ENCODE measurements at places on chromosomes 5 and 9.

DNA sequence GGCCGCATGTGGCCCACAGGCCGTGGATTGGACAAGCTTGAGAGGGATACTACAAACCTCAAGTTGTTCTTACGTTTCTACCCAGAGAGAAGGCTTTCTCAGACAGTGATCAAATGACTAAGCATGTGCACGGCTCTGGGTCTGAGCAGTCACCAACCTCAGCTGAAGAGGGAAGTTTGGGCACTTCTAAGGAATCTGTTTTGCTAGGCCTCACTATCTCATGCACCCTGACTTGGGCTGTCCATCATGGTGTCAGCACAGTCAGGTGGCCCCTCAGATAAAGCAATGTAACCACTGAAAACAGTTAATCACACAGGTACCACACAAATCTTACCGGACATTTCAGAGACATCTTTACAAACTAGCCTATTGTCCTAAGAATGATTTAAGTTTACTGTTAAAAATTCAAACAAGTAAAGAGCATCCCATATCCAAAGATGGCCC, 24.6 kb downstream of the CSF2 start:
- DNase-seq, result no peak

- DNase-seq, result no peak
These were observed 759.4 kb upstream of the C9orf72 start for GRCh38 chr9:28332648-28333047.

DNA sequence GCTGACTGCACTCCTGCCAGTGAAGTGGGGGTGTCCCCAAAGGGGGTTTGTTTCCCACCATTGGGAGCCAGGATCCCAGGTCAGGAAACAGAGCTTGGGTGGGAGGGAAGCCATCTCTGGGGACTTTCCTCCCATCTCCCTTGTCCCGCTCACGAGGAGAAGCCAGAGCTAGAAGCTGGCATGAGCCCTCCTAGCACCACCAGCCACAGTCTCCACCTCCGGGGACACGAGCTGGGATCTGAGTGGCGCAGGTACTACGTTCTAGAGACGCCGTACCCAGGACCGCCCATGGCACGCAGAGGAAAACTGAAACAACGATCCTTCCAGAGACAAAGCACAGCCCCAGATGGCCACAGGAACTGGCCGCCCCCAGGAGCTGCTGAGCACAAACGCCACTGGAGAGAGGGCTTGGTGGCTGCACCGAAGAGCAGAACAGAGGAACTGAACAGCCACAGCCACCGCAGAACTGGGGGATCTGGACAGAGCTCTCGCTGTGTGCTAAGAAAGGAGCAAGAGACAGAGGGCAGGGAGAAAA, 29.8 kb downstream of the ADAMTS2 start:
- DNase-seq, result no peak

DNA sequence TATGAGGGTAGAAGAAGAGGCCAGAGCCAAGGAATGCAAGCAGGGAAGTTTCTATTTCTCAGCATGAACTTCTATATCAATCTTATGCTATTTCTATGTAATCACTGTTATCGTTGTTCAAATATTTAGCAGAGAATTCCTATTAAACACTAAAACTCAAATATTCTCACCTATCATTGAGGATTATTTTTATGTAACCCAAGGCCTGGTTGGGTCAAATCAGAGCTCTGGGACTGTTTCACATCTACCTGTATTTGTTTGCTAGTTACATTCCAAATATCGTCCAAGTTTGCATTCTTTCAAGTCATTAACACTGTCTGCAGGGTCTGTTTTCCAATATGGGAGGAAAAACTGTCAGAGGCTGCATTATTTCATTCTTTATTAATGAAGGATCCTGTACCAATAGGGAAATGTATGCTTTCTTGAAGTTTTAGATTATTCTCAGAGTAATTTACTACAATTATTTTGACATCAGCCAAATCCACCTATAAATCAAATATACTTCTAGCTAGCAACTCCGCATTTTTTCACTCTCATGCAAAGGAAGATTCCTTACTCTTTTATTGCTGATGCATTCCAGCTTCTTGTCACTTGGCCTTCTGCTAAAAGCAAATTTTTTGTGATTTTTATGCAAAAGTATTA, 52.2 kb downstream of the LURAP1L start:
- DNase-seq, result no peak

GRCh38 chr5:160175438-160176218, 53.7 kb upstream of the FABP6 start:
- no peak for DNase-seq

- no peak for DNase-seq
These were observed 58.2 kb downstream of the CCNH start for GRCh38 chr5:87354496-87354895.

- peak; percentile 62 for DNase-seq
These were observed 16.1 kb downstream of the B4GALT1 start for GRCh38 chr9:33151007-33151557.

DNA sequence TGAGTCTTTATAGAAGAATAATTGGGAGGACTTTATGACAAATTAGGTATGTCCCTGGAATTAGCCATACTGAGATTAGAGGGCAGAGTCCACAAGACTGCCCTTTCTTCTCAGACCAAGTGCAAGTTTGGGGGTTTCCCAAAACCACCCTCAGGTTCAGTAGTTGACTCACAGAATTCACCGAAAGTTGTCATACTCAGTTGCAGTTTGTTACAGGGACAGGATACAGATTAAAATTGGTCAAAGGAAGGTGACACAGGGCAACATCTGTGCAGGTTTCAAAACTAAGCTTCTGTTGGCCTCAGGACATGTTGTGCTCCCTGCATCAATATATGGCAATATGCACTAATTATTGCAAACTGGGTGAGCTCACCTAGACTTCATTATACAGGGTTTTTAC, 3.8 kb downstream of the RANBP17 start:
- no peak for DNase-seq

GRCh38 chr9:70427161-70427945, 12.9 kb upstream of the KLF9 start:
- no peak for DNase-seq

DNA sequence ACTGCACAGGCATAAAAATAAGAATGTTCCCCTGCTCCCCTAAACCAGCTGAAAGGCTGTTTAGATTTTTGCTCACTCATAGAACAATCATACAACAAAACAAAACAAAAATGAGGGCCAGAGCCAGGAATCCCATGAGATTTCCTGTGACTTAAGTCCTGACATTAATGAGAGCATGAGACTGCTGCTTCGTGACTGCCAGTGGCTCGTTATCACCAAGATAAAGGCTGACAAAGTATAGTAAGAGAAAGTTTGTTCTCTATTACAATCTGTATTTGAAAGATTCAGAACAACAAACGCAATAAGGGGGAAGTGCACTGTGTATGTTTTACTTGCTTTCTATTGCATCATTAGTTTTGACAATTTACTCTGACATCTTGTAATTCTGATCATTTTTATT, 837.1 kb upstream of the C9orf72 start:
- no peak for DNase-seq

GRCh38 chr9:24487250-24487861, 58.3 kb downstream of the IZUMO3 start:
- DNase-seq, result no peak

GRCh38 chr5:131760793-131761192, 36.0 kb downstream of the FNIP1 start:
- DNase-seq, result no peak

- DNase-seq, result no peak
These were observed 57.8 kb downstream of the TTC39B start for GRCh38 chr9:15249042-15249818.

GRCh38 chr5:132110930-132111329, 37.3 kb downstream of the CSF2 start:
- DNase-seq, result no peak

GRCh38 chr9:114431003-114431402, 43.2 kb upstream of the AKNA start:
- no peak for DNase-seq

GRCh38 chr5:60177596-60177995, 284.1 kb upstream of the PDE4D start:
- DNase-seq, result no peak

DNA sequence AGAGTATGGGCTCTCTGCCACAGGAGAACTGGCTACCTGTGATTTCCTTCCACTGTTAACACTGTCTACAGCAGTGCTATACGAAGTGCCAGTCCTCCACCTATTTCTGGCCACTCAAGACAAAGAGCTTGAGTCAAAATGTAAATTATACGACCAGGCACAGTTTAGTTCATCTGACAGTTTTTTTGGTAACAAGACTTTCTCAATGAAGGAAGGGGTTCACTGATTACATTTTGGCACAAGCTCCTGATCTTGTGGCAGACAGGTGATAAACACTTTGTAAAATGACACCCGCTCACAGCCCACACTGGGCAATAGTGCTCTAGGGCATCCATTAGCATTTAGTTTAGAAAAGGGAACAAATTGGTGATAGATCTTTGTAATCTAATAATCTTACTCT, 8.6 kb downstream of the RBM22 start:
- no peak for DNase-seq

GRCh38 chr5:61177716-61178115, 15.4 kb upstream of the SMIM15 start:
- no peak for DNase-seq

DNA sequence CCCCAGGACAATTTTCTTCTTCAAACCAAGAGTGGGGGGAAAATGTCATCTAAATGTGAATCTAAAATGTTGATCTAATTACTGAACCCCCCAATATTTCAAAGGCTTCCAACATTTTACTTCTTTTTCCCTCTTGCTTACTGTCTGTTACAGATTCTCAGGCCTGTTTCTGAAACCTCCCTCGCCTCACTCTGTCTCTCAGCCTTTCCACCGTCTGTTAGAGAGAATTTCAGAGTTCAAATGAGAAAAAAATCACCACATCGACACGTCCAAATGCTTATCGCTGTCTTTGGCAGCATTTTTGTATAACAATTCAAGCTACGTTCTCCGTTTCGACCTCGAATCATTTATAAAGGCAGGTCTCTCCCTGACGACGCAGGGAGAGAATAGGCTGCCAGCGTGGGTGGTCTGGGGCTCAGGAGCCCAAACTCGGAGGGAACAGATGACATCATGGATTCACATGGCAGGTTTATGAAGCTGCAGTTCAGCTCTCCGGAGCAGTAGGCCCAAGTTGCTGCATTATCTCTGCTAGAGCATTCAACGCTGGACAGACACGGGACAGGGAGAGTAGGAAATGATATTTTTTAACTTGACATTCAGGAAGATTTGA, 139.8 kb downstream of the GAS1 start:
- DNase-seq, result no peak

GRCh38 chr5:59500014-59500413, 393.5 kb downstream of the PDE4D start:
- no peak for DNase-seq

GRCh38 chr5:128237546-128237945, 154.0 kb downstream of the SLC12A2 start:
- DNase-seq, result no peak

DNA sequence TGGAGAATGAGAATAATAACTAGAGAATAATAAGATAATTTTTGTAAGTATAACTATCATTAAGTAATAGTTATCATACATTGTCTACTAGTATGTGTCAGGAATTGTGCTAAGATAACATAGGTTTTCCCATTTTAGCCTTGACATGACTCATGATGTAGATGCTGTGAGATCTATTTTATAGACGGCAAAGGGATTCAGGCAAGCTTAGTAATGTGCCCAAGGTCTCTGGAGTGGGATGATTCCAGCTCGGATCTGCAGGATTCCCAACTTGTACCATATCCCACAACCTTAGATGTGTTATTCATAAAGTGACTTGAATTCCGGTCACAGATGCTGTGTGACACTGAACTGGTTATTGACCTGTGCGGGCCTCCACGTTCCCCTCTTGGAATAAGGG, 51.5 kb downstream of the IL31RA start:
- no peak for DNase-seq

DNA sequence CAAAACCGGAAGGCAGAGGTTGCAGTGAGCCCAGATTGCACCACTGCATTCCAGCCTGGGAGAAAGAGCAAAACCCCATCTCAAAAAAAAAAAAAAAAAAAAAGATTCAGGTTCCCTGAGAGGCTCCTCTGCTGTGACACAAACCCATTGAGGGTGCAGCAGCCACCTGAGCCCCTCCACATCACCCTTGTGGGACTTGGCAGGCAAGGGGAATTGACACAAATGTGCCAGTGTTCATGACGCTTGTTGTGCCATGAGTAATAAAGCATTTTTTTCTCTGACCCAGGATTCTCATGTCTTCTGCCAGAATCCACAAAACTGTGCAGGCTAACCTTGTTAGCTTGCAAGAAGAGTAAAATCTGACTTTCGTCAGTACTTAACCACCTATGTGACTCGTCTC, 149.6 kb downstream of the TTC39B start:
- no peak for DNase-seq

- no peak for DNase-seq
These were observed 49.0 kb upstream of the UBAC1 start for GRCh38 chr9:136010176-136010575.

DNA sequence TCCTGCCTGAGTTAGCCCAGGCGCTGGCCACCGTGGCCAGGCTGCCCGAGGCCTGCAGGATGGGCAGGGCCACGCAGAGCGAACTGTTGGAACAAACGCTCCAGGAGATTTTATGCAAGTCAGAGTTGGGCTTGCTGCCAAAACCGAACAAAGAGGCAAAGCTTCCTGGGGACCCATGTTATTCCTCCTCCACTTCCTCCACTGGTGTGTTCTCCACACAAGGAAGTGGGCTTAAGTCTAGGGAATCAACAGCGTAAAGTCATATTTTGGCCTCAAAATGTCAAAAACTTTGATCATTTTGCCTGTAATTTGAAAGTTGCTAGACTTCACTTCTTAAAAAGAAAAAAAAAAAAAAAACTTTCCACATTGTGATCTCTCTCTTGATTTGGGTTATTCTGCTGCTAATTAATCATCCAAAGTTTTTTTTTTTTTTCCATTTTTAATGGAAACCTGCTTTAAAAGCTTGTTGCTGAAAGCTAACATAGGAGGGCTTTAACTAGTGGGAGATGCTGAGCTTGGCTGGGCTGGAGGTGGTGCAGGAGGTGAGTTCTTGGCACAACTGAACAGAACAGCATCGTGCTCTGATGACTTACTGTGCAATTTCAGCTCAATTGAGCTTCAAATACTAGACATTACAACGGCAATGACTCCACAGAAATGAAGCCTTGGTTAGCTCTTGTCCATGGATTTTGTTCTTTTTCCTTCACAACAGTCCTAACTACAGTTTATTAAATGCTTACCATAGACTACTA, 73.0 kb downstream of the PTPDC1 start:
- DNase-seq, result peak; percentile 34

DNA sequence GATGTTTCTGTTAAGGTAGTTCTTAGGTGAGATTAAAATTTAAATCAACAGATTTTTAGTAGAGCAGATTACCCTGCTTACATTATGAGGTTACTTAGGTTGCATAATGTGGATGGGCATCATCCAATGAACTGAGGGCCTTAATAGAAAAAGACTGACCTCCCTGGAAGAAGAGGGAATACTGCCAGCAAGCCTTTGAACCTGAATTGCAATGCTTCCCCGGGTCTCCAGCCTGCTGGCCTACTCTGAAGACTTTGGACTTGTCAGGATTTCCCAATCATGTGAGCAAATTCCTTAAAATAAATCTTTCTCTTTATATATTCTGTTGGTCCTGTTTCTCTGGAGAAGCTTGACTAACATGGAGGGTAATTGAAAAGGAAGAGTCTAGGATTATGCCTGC, 542.1 kb upstream of the ARRDC3 start:
- DNase-seq, result no peak
